Esophagus squamous epithelium (tissue), 5 donors: ENCODE measurements at places on chromosomes 11 and 22.

DNA sequence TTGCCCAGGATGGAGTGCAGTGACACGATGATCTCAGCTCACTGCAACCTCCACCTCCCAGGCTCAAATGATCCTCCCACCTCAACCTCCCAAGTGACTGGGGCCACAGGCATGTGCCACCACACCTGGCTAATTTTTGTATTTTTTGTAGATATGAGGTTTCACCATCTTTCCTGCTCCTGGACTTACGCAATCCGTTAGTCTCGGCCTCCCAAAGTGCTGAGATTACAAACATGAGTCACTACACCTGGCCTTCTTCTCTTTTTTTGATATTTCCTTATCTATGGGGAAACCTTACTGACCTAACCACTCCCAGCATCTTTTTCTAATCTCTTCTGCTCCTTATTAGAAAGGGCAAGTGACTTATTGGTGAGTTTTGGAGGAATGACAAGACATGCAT lies 121.7 kb upstream of the CHORDC1 start:
- no peak for DNase-seq

GRCh38 chr11:102220728-102221467 lies 96.4 kb upstream of the BIRC3 start:
- DNase-seq, result no peak

DNA sequence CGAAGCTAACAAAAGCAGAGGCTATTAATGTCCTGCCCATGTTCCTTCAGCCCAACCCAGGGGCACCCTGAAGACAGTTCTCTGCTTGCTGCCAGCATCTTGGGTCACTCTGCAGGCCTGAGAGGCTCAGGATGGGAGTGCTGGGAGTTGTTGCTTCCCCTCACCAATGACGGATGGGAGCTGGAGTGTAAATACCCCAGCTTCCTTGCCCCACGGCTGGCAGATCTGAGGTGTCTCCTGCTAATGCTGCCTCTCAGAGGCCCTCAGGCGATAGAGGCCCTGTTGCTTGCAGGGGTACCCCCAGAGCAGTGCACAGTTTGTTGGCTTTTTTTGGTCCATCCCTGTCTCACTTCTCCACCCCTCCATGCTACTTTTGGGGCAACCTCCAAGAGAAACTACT lies 32.9 kb downstream of the IFT27 start:
- no peak for DNase-seq

DNA sequence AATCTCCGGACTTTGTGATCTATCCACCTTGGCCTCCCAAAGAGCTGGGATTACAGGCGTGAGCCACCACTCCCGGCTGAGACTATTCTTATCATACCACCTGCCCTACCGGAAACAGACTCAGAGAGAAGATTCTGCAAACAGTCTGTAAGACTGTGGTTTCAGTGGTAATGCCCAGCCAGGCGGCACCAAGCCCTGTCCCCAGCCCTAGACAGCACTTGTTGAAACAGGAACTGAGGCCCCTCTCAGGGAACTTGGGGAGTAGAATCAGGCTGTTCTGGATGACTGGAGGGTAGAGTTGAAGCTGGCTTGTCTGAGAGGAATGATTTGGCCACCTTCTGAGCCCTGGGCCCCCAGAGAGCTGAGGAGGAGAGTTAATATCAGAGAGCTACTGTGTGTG lies 1.3 kb upstream of the INSC start:
- no peak for DNase-seq

GRCh38 chr11:12232160-12232559 lies 121.8 kb downstream of the MICAL2 start:
- no peak for DNase-seq

DNA sequence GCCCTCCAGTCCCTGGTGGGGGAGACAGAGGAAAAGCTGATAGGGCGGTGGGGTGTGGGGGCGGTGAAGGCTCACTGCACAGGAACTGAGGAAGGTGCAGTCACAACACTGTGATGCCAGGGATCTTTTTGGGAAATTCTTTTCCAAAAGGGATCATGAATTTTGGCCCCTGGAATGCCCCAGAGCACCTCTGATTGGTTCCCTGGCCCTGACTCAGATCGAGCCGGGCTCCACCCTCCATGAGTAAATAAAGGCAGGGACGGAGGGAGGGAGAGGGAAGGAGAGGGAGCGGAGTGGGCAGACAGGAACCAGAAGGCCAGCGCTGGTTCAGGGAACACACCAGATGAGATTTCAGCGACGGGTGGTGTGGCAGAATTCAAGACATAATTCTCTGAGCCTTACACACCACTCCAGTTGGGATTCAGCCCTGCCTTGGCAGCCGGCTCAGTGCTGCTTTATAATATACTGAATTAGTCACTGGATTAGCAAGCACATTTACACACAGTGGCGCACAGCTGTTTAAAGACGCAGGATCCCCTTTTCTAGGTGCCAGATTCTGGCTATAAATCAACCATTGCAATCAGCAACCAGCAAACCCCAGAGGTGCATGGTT lies 80.3 kb downstream of the ETS1 start:
- DNase-seq, result peak; percentile 48

DNA sequence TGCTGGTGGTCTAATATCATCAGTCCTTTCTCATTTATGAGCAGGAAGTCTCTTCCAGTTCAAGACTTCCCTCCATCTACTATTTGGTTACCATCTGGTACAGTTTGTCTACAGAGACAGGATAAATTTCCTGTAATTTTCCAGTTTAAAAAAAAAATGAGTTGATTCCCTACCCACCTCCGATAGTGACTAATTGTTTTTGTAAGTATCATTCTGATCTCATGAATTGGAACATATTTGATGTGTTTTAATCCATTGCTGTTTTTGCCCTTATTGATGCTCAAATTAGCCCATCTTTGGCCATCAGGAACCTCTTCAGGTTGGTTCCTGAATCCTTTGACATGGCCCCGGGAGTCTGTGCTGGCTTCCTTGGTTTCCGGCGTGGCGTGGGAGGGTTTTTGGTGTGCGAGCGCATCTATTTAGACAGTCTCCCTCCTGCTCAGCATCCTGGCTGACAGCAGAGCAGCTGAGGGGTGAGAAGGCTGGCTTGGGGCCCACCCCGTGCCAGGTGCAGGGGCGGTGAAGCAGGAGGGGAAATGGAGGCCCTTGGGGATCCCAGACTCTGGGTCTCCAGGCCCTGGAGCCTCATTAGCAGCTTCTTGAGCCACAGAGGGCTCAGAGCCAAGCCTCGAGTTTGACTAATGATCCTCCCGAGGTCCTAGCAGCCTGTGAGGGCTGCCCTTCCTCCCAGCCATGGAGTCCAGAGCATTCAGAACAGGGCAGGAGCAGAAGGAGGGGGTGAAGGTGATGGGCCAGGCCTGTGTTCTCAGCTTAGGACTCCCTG lies 6.8 kb downstream of the OMP start:
- no peak for DNase-seq

- no peak for DNase-seq
Observed at GRCh38 chr11:62539238-62539925, 7.2 kb downstream of the AHNAK start.
